ENCODE measurements at places on chromosomes 5 and 9.
A peak's percentile ranks its signal among the peaks of the same experiment; 100 is the strongest.

GRCh38 chr5:35354751-35355150 lies 124.5 kb upstream of the PRLR start:
- DNase-seq: no peak

DNA sequence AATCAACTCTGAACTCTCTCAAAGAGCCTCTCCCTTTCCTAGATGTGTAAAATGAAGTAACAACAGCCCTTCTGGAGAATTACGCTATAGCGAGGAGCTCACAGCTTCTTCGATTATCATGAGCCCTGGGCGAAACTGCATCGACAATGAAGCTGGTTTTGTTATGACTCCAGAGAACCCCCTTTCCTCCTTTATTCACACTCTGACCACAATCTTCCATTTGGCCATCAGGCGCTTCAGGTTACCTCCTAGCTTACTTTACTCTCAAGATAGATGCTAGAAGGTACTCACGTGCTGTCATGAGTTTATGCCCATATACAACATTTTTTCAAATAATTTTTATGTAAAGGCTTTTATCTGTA lies 362.7 kb upstream of the RFX3 start:
- DNase-seq: no peak

- DNase-seq: no peak
These were observed 121.4 kb upstream of the C6 start for GRCh38 chr5:41334758-41335157.

DNA sequence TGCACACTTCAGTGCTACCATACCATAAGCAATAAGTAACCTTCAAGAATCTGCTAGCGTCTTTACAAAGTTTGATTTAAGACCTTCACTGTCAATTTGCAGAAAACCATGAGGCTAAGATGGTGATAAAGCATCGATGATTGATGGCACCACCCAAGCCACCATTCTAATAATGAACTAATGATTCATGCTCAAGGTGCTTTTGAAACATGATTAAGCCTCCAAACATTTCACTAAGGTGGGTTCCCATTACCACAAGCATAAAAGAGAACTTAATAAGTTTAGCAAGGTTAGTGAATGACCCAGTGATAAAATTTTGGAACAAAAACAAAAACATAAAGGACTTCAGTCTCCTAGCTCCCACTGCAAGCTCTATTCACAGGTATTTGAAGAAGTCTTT lies 214.7 kb downstream of the FBXL17 start:
- DNase-seq: no peak

GRCh38 chr5:14247054-14247386 lies 103.9 kb downstream of the TRIO start:
- no peak for DNase-seq

DNA sequence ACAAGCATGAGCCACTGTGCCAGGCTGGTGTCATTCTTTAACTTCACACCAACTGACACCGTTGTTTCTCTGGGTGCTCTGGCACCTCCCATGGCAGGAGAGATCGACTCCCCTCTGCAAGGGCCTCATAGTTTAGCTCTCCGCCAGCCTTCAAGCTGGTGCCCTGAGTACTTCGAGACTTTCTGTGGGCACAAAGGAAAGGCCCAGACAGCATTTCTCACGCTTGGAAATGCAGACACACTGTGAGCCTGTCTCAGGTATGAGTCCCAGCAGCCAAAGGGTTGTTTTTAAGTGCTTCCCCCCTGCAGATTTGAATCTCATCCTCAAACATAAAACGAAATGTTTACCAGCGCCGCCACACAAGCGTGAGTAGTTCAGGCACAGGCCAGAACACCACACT lies 11.1 kb upstream of the TCF7 start:
- DNase-seq: peak; percentile 69

Data from CD4-positive, alpha-beta T cell treated with Interleukin-4 for 4 hours (primary cell).